ENCODE measurements at places on chromosomes 7 and 10. TPM values are rescaled to one million over a fixed set of nuclear protein-coding genes. Genes with fewer than 3 reads are reported as not detected.
A peak's percentile ranks its signal among the peaks of the same experiment; 100 is the strongest.

The BCCIP gene
- total RNA-seq, result 43.9 TPM

- H3K4me1 ChIP-seq, result peaks cover 25% of the 10 kb centered on the region
- no peak for DNase-seq
- no peaks in the 10 kb centered on the region for H3K27me3 ChIP-seq
- H3K4me3 ChIP-seq, result no peak overlapping the region
Observed at GRCh38 chr10:44511601-44512000, 126.7 kb upstream of the CXCL12 start.

- no peak overlapping the region for H3K27ac ChIP-seq
- no peak overlapping the region for H3K4me3 ChIP-seq
- no peaks in the 10 kb centered on the region for H3K27me3 ChIP-seq
- peaks cover 9% of the 10 kb centered on the region for H3K4me1 ChIP-seq
- peaks cover 13% of the 10 kb centered on the region for H3K36me3 ChIP-seq
Observed at GRCh38 chr10:48470115-48470892, 134.6 kb downstream of the ARHGAP22 start.

- H3K4me3 ChIP-seq, result peak overlapping the region; percentile 63
- peak; percentile 56 for DNase-seq
- peaks cover 14% of the 10 kb centered on the region for H3K27me3 ChIP-seq
- H3K27ac ChIP-seq, result no peak overlapping the region
- H3K36me3 ChIP-seq, result no peaks in the 10 kb centered on the region
- peaks cover 6% of the 10 kb centered on the region for H3K4me1 ChIP-seq
Observed at GRCh38 chr7:151851145-151851751, 25.7 kb downstream of the PRKAG2 start.

The LDB1 gene
- total RNA-seq, result 28.1 TPM

DNA sequence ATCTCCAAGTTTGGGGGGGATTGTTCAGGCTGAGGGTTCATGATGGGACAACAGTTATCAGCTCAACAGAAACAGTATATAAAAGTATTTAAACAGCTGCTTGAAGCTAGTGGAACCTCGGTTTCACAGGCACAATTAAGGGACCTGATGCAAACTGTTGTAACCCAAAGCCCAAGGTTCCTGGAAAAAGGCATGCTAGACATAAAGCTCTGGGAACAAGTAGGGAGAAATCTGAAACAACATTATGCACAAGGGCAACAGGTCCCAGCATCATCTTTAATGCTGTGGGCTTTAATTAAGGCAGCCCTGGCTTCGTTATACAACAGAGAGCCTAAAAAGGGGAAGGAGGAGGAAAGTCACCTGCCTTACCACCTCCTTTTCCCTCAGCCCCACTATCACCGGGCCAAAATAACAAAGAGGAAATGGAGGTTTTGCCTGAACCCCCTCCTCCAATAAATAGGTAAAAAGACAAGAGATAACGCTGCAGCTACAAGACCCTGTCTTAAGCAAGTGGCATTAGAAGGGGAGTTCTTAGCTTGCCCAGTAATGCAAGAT is 83.2 kb upstream of the GPR22 start:
- peaks cover 8% of the 10 kb centered on the region for H3K4me1 ChIP-seq
- no peaks in the 10 kb centered on the region for H3K36me3 ChIP-seq
- no peak overlapping the region for H3K27ac ChIP-seq
- no peak overlapping the region for H3K4me3 ChIP-seq
- DNase-seq, result no peak

GRCh38 chr7:36300696-36301350 is 88.8 kb upstream of the ANLN start:
- peak; percentile 18 for DNase-seq
- H3K36me3 ChIP-seq, result no peaks in the 10 kb centered on the region
- no peaks in the 10 kb centered on the region for H3K27me3 ChIP-seq
- H3K4me1 ChIP-seq, result peaks cover 23% of the 10 kb centered on the region

- no peaks in the 10 kb centered on the region for H3K36me3 ChIP-seq
- no peaks in the 10 kb centered on the region for H3K27me3 ChIP-seq
- no peak overlapping the region for H3K27ac ChIP-seq
- H3K4me1 ChIP-seq, result no peaks in the 10 kb centered on the region
- DNase-seq, result no peak
Observed at GRCh38 chr7:53642361-53642760, 606.9 kb downstream of the POM121L12 start.

- no peaks in the 10 kb centered on the region for H3K27me3 ChIP-seq
- no peak overlapping the region for H3K4me3 ChIP-seq
Observed at GRCh38 chr10:12896251-12896650, 105.3 kb downstream of the CCDC3 start.

DNA sequence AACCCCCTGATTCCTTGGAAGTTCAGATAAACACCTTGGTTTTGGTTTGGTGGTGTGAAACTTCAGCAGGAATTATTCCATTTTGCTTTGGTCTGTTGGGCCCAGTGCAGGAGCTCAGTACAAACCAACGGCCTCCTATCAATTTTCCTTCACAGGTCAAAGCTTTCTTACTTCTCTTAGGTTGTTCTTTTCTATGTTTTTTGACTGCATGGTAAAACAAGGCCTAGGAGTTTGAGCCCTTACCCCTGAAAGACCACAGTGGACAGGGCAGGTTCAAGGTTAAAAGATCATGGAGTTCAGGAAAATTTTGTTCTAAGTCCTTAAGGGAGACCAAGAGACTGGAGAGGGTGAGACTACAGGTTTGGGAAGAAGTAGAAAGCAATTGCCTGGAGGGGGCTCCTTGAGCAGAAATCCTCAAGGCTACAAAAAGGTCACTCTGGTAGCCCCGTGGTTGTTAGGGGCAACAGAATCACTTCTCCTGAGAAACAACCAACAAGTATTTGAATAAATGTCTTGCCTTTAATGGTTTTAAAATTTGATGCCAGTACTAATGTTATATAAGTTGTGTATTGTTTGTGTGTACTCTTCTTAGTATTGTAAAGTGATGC is 40.9 kb upstream of the FHIP2A start:
- H3K36me3 ChIP-seq, result no peaks in the 10 kb centered on the region
- no peak overlapping the region for H3K4me3 ChIP-seq
- H3K27ac ChIP-seq, result no peak overlapping the region
- H3K4me1 ChIP-seq, result peaks cover 17% of the 10 kb centered on the region
- H3K27me3 ChIP-seq, result no peaks in the 10 kb centered on the region

DNA sequence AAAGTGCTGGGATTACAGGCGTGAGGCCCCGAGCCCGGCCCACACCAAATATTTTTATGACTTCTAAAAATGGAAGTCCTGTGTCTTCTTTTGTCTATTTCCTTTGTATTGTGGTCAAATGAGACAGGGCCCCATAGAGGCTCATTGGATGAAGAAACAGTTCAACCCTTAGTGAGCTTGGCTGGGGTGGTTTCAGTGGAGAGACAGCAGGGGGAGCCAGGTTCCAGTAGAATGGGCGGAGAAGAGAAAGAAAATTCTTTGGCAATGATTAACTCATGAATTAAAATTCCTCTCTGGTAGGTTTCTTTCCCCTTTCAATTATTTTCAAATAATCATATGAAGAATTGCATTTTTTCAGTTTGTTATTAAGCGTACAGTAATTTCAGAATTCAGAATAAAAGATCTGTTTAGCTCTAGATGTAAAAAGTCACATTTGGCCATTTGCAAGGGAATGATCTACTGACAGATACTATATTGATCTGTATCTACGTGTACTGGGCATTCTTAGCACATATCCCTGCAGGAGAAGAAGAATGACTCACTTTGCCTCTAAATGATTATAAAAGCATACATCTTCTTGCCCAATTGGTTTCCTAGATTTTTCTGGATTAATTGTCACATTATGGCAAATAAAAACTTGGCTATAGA is 43.2 kb downstream of the PNLIPRP3 start:
- H3K4me3 ChIP-seq, result no peak overlapping the region
- no peak overlapping the region for H3K27ac ChIP-seq
- no peaks in the 10 kb centered on the region for H3K27me3 ChIP-seq
- DNase-seq, result peak; percentile 70

The PCLO gene
- not detected for total RNA-seq

The COBL gene
- not detected for total RNA-seq

All from GM23248 (cell line).